Hindlimb muscle (tissue), 1 donor: ENCODE measurements at places on chromosomes 3 and 15.

GRCh38 chr3:67077656-67078055 is 79.5 kb downstream of the KBTBD8 start:
- no peak for DNase-seq

GRCh38 chr3:104257486-104257885 is 1109.2 kb upstream of the ALCAM start:
- no peak for DNase-seq

DNA sequence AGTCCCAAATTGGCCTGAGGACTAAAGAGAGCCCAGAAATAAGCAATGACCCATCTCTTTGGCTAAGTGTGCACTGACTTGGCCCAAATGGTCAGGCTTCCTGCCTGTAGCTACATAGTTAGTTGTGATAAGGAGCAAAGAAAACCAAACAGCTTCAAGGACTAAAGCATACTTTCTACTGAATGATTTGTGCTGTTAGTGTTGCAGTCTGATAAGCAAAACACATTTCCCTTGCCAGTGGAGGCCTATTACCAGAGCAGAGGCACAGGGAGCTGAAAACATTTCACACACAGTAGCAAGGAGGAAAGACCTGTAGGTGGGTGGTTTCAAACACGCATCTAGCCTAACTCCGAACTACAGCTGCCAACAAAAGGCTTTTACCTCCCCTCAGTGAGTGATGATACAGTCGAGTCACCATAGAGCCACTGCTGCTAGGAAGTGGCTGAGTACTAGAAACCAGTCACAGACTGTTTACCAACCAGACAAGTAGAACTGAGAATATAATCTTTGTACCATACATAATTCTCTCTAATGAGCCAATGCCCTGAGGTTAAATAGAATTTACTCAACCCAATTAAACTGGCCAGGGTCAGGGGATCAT is 222.3 kb upstream of the THBS1 start:
- no peak for DNase-seq

GRCh38 chr15:51368751-51369450 is 27.4 kb downstream of the GLDN start:
- DNase-seq, result no peak

- no peak for DNase-seq
These were observed 23.1 kb downstream of the SYN2 start for GRCh38 chr3:12027184-12027846.

- DNase-seq, result no peak
These were observed 37.8 kb downstream of the KLF13 start for GRCh38 chr15:31364301-31365031.

- DNase-seq, result no peak
These were observed 43.4 kb downstream of the NR2C2 start for GRCh38 chr3:14990780-14991148.

DNA sequence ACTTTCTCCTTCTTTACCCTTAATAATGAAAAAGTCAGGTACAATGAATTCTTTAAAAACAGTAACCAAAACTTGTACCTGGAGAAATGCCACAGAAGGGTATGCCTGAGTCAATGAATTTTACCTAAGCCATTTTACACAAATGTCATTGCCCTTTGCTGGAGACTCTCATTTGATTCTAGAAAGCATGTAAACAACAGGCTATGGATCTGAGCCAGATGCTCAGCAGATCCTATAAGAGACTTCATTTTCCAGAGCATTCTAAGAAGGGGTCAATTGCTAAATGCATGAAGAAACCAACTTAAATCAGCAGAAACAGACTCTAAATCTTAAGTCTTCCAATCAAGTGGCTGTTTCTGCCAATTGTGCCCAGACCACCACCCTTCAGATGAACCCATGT is 83.8 kb upstream of the GALNT15 start:
- DNase-seq, result no peak

DNA sequence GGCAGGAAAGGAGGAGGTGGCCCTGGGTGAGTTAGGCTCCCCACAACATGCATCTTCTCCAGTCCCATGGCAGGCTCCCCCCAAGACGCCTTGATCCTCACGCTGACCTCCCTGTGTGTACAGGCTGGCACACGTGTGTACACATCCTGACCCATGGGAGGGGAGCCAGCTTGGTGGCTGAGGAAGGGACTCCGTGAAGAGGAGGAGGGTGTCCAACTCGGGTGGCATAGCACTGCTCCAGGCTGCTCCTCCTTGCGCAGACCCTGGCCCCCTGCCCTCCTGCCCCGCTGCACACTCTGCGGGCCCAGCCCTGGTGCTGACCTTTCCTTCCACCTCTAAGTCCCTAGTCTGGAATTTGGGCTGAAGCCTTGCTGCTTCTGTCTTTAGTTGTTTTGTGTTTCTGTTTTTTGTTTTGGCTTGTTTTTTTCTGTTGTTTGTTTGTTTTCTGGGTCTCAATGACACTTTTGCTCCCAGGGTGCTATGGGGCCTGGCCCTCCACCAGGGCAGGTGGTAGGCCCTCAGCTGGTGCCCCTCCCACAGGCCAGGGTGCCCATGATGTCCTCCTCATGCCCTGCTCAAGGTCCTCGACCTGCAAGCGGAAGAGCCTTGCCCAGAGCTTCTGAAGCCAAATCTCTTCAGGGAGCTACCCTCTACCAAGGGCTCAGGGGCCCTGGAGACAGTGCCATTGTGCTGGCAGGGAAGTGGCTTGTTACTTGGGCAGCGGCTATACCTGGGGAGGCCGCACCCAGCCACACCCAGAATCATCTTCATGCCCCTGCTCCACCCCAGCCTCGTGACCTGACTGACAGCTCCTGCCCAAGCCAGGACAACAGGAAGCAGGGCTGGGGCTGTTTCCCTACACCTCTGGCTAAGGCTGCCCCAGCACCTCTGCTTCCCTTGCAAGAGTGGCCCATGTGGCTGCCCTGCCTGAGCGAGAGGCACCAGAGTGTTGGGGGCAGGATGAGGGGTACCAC is 5.1 kb downstream of the EPHB3 start:
- DNase-seq, result no peak

DNA sequence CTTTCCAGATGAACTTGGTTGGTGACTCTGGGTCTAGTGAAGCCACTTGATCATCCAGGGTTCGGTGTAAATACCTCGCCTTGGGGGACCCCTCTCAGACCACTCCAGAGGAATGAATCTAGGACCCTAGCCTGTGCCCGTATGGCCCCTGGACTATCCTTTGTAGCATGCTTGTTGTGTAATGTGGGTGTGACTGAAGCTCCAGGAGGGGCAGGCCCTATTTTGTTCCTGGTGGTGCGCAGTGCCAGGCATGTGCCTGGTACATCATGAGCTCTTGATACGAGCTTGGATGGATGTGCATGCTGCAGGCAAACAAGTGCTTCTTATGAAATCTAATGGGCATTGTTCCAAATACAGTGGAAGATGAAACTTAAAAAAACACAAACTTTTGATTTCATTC is 82.8 kb downstream of the EBLN2 start:
- no peak for DNase-seq

GRCh38 chr3:13080591-13080990 is 7.4 kb upstream of the IQSEC1 start:
- DNase-seq, result no peak

- DNase-seq, result no peak
These were observed 64.6 kb downstream of the CRTC3 start for GRCh38 chr15:90594301-90594738.

GRCh38 chr3:178754852-178755510 is 218.7 kb downstream of the KCNMB2 start:
- DNase-seq, result no peak

- DNase-seq, result no peak
These were observed 102.2 kb downstream of the CD47 start for GRCh38 chr3:107988460-107989175.

GRCh38 chr15:80780416-80781221 is 1.4 kb downstream of the CEMIP start:
- peak; percentile 63 for DNase-seq

- no peak for DNase-seq
These were observed 211.5 kb downstream of the NFKBIZ start for GRCh38 chr3:102060814-102061213.

DNA sequence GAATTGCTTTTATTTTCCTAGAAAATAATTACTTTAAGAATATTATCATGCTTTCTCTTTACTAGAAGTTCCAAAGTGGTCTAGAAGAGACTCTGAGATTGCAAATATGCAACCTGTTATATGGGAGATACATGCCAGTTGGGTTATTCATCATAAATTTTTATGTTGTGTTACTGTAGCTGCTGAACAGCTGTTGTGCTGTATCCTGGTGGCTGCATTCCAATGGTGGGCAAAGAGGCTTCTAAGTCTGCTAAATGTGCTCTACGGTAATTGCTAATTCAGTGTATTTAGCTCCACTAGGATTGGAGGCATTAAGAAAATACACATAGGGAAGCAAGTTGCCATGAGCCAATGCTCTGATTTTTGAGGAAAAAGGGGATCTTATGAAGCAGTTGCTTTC is 409.0 kb downstream of the TUSC7 start:
- peak; percentile 6 for DNase-seq

GRCh38 chr15:98150084-98150483 is 189.6 kb downstream of the ARRDC4 start:
- no peak for DNase-seq

GRCh38 chr3:57169872-57170623 is 4.9 kb upstream of the IL17RD start:
- peak; percentile 74 for DNase-seq

GRCh38 chr3:42688487-42689420 is 3.4 kb downstream of the KLHL40 start:
- DNase-seq, result no peak

- no peak for DNase-seq
These were observed 2.3 kb downstream of the ANXA2 start for GRCh38 chr15:60395276-60396011.

- DNase-seq, result no peak
These were observed 429.5 kb downstream of the ZIC1 start for GRCh38 chr3:147838652-147839051.

DNA sequence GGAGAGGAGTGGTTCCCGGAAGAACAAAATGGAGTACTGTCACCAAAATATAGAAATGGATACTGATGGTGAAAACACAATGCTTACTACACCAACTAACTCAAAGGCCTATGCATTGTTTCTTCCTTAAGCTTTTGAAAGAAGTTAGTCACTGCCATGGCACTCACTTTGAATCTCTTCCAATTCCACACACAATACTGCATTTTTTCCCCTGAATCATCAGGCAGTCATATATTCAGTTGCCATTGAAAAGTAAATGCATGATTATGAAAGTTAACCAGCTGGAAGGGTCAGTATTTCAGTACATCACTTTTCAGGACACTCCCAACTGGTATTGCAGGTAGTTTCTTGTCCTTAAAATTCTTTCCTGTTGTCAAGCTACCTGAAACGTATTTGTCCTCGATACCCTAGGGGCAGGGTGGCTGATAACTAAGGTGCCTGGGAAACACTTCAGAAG is 9.0 kb upstream of the LRRFIP2 start:
- no peak for DNase-seq

GRCh38 chr3:72810659-72811434 is 37.4 kb downstream of the SHQ1 start:
- no peak for DNase-seq

DNA sequence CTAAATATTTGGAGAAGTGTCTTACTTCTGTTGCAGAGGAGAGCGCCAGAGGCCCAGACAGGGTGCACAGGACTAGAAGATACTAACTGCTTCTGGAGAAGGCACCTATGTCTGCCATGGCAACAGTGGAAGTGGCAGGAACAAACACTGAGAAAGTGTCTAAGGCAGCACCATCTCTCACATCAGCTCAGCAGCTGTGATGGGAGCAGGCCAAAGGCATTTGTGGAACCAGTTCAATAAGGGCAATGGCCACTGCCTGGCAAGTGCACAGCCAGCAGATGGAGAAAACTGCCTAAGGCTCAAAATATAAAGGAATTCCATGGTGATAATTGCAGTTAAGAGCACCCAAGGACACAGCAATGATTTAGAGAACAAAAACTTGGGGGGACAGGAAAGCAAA is 563.0 kb upstream of the CCDC54 start:
- DNase-seq, result peak; percentile 56

- no peak for DNase-seq
These were observed 48.9 kb downstream of the LRRFIP2 start for GRCh38 chr3:37125195-37126073.

- DNase-seq, result no peak
These were observed 251.1 kb downstream of the GABRB3 start for GRCh38 chr15:26521691-26522198.

- DNase-seq, result no peak
These were observed 310.7 kb downstream of the ARPP21 start for GRCh38 chr3:35950021-35950420.

- DNase-seq, result no peak
These were observed 100.9 kb upstream of the CRBN start for GRCh38 chr3:3280396-3280795.

GRCh38 chr15:67511606-67512005 is 9.3 kb upstream of the C15orf61 start:
- DNase-seq, result no peak

- no peak for DNase-seq
These were observed 50.6 kb downstream of the CFAP20DC start for GRCh38 chr3:58999134-58999773.

DNA sequence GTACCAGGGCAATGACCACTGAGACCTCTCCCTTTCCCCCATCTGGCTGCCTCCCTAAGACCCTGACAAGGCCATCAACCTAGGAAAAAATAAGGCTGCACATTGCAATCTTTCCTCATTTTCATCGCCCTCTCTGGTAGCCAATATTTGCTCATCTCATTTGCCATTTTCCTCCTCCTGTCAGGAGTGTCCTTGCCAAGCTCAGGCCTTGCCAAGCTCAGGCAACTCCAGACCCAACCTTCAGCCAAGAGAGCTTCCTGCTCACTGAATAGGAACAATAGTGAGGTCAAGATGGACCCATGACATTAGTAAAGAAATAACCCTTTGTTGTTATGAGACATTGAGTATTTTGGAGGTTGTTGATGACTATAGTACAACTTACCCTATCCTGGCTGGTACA is 380.3 kb downstream of the RSL24D1 start:
- no peak for DNase-seq

DNA sequence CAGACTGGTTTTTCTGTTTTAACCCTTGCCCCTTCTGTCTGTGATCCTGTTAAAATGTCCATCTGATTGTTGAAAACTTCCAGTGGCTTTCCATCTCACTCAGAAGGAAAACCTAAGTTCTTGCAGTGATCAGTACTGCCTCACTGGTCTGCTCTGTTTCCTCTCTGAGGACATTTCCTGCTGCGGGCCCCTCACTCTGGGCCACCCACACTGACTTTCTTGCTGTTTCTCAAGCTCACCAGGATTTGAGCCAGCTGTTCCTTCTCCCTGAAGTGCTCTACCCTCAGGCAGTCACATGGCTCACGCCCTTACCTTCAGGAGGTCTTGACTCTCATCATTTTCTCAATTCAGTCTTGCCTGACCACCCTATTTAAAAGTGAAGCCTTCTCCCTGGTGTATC is 1.8 kb downstream of the GRK7 start:
- no peak for DNase-seq
